Left hindlimb (tissue), 1 donor: ENCODE measurements at places on chromosomes 2 and 18.

- DNase-seq = no peak
Observed at GRCh38 chr18:43170586-43170985, 55.1 kb upstream of the RIT2 start.

DNA sequence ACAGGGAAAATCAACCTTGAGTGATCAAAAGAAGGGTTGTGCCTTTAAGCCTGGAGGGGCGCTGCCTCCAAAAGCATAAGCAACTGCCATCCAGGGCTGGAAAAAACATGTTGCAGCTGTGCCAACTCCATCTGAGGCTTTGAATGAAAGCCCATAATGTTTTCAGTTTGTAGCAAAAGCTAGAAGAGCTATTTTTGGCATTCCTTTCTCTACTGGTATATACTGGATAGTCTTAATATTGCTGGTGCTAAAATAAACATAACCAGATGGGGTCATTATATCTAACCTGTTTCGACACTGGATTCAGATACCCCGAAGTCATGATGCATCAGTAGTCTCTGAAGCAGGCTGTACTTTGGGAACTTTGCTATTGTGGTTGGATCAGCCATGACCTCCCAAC, 25.1 kb downstream of the ANXA4 start:
- DNase-seq = no peak

DNA sequence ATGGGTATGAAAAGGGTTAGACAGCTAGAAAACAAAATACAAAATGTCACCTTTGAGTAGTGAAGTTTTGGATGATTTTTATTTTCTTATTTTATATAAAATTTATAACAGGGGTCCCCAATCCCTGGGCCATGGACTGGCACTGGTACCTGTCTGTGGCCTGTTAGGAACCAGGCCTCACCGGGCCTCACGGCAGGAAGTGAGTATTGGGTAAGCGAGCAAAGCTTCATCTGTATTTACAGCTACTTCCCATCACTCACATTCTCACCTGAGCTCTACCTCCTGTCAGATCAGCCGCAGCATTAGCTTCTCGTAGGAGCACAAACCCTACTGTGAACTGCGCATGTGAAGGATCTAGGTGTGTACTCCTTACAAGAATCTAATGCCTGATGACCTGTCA, 202.8 kb upstream of the TWIST2 start:
- DNase-seq = no peak

- no peak for DNase-seq
Observed at GRCh38 chr2:101200676-101201075, 49.5 kb upstream of the TBC1D8 start.

DNA sequence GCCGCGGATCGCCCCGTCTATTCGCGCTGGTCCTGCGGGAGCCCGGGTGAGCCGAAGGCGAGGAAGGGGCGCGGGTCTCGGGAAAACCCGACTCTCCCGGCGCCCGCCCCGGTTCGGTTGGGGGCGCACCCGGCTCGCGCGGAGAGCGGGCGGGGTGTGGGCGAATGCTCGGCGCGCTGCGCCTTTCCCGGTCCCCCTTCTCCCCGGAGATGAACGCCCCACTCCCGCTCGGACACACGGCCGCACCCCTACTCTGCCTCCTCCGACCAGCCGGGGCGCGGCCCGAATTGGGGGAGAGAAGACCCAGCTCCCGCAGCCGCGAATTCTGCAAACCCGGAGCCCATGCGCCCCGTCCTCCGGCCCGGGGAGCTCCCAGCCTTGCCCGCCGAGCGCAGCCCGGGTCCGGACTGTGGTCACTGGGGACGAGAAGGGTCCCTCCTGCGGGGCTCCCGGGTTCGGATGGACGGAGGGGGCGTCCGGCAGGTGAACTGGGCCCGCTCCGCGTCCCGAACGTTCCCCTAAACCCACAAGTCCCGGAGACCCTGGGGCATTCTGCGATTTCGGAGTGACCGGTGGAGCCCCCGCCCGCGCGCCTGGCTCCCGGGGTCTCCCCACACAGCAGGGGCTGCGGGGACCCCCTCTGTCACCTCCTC, 734 bp downstream of the KCNG2 start:
- DNase-seq = no peak

DNA sequence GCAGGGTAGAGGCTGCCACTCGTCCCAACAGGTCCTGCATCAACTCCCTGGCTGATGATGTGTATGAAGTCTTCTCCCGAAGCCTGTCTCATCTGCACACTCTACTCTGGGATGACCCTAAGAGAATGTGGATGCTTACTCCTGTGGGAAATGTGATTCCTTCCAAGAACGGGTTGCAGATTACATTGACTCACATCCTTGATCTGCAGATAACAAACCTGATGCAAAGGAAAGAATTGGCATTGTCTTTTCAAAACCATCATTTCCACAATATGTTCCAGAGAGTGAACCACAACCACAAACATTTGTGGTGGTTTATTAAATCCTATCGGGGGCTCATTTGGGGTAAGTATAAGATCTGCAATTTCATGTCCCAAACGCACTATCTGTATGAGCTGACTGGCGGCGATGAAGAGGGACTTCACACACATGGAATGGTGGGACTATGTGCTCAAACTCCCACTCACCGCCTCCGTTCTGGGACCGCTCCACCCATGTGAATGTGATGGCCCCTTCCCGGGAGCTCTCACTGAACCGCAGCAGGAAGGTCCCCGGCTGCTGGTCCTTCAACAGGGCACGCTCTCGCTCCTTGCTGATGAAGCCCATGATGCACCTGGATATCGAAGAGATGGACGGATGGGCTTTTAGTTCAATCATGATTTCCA, 35.5 kb downstream of the STAT1 start:
- no peak for DNase-seq

DNA sequence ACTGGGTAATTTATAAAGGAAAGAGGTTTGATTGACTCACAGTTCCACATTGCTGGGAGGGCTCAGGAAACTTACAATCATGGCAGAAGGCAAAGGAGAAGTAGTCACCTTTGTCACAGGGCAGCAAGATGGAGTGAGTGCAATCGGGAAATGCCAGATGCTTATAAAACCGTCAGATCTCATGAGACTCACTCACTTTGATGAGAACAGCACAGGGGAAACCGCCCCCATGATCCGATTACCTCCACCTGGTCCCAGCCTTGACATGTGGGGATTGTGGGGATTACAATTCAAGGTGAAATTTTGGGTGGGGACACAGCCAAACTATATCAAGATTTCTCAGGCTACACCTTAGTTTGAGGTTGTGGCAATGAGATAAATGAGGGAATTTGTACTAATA, 54.9 kb downstream of the AKAIN1 start:
- no peak for DNase-seq

DNA sequence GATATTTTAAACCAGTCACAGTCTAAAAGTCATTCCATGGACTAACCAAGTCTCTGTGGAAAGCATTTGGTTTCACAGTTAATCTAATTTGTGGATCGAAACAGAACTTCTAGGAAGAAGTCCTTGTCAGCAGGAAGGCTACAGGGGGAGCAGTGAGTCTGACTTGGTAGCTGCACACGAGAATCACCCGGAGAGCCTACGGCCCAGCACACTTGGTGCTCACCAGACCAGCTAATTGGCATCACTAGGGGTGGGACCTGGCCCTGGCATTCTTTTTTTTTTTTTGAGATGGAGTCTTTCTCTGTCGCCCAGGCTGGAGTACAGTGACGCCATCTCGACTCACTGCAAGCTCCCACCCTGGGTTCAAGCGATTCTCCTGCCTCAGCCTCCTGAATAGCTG, 97.7 kb downstream of the ZNF532 start:
- no peak for DNase-seq

DNA sequence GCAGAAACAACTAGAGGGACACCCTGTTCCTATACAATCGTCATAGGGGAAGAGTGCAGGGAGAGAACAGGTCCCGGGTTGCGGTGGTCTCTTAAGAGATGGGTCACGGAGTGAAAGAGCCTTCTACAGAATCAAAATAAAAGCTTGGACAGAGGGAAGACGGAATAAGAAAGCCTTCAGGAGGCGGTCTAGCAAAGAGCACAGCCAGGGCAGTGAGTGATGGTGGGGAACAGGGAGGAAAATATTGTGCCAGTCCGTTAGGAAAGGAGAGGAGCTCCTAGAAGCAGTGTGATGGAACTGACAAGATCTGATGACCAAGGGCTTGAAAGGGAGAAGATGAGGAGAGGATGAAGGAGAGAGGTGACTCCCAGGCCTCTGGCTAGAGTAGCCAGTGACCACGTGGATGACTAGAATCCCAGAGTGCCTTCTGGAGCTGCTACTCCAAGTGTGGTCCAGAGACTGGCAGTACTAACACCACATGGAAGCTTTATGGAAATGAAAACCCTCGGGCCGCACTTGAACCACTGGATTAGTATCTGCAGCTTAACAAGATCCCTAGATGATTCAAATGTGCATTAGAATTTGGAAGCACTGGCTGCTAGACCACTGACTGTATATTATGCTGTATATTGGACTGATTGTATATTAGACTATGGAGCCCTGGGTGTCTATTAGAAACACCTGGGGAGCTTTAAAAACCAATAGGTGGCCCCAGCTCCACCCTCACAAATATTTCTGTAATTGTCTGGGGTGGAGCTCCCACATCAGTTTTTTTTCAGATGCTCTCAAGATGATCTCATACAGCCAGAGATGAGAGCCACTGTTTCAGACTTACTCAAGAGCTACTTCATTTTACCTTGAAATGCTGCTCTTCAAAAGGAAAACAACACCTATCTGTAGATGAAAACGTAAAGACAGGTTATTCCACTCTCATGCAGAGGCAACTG, 1.1 kb upstream of the EVA1A start:
- DNase-seq = no peak

DNA sequence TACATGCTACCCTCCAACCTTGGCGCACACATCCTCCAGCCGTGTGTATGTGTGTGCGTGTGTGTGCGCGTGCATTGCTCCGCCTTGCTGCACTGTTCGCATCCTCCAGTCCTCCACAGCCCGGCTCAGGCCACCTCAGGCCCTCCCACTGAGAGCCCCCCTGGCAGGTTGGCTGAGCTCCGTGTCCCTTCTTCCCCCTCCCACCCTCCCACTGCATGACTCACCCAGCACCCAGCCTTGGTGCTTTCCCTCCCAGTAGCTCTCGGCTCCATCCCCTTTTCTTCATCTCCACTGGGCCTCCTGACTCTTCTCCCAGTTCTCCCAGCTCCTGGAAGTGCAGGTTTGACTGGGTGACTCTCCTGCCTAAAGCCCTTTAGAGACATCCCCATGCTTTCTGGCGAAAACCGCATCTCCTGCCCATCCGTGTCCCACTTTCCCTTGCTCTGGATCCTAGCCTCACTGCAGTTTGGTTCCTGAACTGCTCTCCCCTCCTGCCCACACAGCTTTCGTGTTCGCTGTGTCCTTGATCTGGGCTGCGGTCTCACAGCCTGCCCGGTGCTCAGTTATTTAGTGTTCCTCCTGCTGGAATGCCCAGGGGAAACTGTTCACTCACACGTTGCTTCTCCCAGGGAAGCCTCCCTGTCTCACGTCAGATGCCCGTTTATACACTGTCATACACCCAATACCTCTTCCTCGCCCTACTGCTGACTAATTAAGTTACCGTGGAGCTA, 4.9 kb downstream of the TMEM177 start:
- DNase-seq = no peak

DNA sequence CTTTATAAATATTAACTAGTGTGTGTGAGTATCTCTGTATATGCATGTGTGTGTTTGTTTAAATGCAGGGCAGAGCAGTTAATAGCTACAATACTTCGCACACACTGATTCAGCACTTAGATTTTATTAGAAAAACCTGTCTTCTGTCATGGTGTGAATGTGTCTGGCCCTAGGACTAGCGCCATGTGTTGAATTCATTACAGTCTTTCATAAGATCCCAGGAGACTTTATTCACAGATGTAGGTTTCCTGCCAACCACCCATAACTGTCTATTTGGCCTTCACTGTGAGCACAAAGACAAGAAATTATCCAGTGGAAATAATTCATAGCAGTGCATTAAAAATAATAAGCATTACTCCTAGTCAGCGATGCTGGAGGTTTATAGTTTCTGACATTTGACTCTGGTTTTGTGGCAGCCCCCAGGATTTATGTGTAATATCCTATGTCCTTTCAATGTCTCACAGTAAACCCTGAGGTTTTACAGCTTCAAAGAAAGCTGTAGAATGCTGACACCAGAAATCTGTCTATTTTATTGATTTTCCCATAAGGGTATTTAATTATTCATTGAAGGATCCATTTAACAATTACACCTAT, 93.9 kb downstream of the ZNF804A start:
- DNase-seq = no peak

DNA sequence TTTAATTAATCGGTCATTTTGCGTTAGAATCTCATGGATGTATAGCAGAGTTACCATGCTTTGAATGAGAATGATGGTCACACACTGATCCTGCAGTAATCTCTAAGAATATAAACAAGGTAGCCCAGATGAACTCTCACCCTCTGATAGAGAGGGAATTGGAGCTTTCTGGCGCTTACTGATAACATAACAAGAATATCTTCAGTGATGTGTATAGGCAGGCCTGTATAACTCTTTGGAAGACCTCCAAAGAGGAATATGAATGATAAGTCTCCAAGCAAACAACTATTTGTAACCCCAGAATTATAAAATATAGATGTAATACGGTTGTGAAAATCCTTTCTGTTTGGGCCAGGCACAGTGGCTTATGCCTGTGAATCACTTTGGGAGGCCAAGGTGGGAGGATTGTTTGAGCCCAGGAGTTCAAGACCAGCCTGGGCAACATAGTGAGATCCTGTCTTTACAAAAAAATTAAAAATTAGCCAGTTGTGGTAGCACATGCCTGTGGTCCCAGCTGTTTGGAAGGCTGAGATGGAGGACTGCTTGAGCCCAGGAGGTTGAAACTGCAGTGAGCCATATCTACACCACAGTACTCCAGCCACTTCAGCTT, 52.5 kb upstream of the LTBP1 start:
- no peak for DNase-seq

GRCh38 chr2:235027558-235028214, 75.9 kb downstream of the SH3BP4 start:
- no peak for DNase-seq

- DNase-seq = no peak
Observed at GRCh38 chr2:194166818-194167217, 1490.2 kb upstream of the SLC39A10 start.
